Stimulated activated CD4-positive, alpha-beta T cell treated with anti-CD3 and anti-CD28 coated beads, Interleukin-1b, Interleukin-23, amount 100 ng/mL, for 1 hour (primary cell): ENCODE measurements at places on chromosomes 1 and 21.

GRCh38 chr1:168084396-168085231, 52.1 kb downstream of the GPR161 start:
- peak; percentile 32 for DNase-seq

- DNase-seq = no peak
These were observed 11.8 kb downstream of the SEC16B start for GRCh38 chr1:177958092-177958491.

- no peak for DNase-seq
These were observed 46.3 kb upstream of the AKT3 start for GRCh38 chr1:243896313-243896712.

DNA sequence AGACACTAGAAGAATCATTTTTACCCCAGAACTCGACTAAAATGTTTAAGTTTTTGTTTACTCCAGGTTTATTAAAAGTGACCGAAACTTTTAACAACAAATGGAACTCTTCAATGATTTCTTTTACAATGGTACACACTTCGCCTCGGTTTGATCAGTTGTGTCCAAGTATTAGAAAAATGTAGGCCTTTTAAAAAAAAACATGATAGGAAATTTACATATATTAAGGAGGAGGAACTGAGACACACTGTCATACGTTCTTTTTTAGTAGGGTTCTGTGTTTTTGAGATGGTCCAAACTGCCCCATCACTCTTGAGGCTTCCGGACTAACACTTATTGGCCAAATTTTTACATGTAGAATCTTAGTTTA, 1.3 kb downstream of the PRDM2 start:
- DNase-seq = no peak

GRCh38 chr1:27136998-27137542, 17.9 kb downstream of the SLC9A1 start:
- peak; percentile 42 for DNase-seq

DNA sequence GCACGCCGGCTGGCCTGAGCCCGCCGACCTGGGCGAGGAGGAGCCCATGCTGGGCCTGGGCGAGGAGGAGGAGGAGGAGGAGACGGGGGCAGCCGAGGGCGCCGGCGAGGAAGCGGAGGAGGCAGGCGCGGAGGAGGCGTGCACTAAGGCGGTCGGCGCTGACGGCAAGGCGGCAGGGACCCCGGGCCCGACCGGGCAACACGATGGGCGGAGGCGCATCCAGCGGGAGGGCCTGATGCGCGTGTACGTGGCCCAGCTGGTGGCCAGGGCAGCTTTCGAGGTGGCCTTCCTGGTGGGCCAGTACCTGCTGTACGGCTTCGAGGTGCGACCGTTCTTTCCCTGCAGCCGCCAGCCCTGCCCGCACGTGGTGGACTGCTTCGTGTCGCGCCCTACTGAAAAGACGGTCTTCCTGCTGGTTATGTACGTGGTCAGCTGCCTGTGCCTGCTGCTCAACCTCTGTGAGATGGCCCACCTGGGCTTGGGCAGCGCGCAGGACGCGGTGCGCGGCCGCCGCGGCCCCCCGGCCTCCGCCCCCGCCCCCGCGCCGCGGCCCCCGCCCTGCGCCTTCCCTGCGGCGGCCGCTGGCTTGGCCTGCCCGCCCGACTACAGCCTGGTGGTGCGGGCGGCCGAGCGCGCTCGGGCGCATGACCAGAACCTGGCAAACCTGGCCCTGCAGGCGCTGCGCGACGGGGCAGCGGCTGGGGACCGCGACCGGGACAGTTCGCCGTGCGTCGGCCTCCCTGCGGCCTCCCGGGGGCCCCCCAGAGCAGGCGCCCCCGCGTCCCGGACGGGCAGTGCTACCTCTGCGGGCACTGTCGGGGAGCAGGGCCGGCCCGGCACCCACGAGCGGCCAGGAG, 7.2 kb upstream of the IBA57 start:
- no peak for DNase-seq

GRCh38 chr1:5373281-5373680, 618.9 kb downstream of the NPHP4 start:
- DNase-seq = no peak

GRCh38 chr1:241362350-241362749, 5.3 kb upstream of the RGS7 start:
- DNase-seq = no peak

GRCh38 chr1:36638268-36638667, 155.6 kb upstream of the CSF3R start:
- DNase-seq = no peak

- no peak for DNase-seq
These were observed 2.0 kb upstream of the PCBP3 start for GRCh38 chr21:45641480-45642035.

DNA sequence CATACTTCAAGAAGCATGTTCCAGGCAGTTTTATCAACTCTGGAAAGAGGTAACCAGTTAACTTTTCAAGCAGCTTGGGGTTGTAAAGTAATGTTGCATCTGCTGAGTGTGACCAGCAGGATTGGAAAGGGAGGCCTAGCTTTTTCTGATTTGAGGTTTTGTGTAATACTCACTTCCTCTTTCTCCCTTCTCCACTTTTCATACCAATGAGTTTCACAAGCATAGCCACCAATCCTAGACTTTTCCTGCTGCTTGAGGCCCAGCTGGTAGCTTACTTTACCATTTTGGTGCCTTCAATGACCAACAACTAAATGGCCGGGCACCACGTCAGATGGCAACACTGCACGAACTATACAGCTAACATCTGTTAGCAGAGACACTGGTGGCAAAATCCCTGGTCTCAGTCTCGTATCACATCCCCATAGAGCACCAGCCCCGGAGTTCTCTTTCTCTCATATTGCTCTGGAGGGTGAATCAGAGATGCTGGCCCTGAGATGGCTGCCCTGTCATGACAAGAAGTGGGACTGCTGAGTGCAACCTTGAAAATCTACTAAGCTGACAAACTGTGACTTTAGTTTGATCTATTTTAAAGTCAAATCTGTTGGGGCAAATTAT, 14.8 kb upstream of the GPR88 start:
- DNase-seq = no peak

- DNase-seq = no peak
These were observed 78.1 kb upstream of the DNAH14 start for GRCh38 chr1:224851210-224851847.

- no peak for DNase-seq
These were observed 127.4 kb upstream of the HMGB4 start for GRCh38 chr1:33736496-33736895.

- peak; percentile 12 for DNase-seq
These were observed 87.8 kb downstream of the PRKAB2 start for GRCh38 chr1:147084273-147085096.

DNA sequence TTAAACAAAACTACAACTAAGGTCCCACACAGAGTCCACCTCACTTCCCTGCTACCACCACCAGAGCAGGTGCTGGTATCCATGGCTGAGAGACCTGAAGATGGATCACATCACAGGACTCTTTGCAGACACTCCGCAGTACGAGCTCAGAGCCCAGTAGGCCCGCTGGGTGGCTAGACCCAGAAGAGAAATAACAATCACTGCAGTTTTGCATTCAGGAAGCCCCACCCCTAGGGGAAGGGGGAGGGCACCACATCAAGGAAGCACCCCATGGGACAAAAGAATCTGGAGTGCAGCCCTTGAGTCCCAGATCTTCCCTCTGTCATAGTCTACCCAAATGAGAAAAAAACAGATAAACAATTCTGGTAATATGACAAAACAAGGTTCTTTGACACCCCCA, 56.9 kb downstream of the ZNF648 start:
- DNase-seq = no peak

GRCh38 chr1:94094469-94095111, 26.4 kb downstream of the ABCA4 start:
- DNase-seq = no peak

DNA sequence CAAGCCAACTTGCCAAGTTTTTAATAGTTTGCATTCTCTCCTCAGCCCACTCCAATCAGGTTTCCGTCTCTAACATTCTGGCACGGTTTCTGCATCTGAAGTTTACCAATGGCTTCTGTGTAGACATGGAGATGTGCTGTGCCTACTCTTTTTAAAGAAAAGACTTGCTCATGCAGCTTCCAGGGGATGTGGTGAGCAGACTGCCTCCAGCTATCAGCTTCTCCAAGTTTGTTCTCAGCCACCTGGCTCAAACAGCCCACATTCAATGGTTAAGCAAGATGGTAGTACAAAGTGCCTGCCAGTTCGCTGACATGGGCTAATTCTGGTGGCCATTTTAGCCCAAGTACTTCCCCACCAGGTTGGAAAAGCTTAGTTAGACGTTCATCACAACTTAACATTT, 465.3 kb downstream of the NEGR1 start:
- DNase-seq = no peak

- no peak for DNase-seq
These were observed 45.8 kb downstream of the SLC25A24 start for GRCh38 chr1:108154314-108154713.

- no peak for DNase-seq
These were observed 6.3 kb downstream of the CELF3 start for GRCh38 chr1:151710187-151710840.

DNA sequence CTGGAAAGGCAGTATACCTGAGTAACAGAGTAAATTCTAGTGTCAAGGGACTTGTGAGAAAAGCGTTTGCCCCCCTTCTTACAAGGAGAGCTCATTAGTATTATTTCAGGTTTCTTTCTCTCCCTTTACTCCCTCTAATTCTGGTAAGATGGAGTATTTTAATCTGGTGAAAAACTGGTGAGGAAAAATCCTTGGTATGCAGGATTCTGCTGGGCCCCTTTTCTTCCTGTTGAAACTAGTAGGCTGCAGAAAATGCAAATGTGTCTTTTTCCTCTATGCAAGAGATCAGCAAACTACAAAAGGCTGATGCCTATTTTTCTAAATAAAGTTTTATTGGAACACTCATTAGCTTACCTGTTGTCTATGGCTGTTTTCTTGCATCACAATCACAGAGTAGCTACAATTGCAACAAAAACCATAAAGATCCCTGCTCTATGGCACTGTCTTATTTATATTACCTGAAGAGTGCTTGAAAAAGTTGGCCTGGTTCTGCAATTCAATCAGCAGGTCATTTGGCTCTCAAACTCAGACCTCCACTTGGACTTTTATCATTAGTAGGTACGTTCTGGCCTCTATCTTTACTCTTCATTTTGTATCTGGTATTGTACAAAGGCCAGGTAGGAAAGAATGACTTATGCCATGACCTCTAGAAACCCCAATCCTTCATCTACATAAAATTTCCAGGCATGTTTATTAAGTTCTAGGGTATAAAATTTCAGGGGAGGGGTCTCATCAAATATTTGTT, 109.6 kb downstream of the AKT3 start:
- DNase-seq = no peak

DNA sequence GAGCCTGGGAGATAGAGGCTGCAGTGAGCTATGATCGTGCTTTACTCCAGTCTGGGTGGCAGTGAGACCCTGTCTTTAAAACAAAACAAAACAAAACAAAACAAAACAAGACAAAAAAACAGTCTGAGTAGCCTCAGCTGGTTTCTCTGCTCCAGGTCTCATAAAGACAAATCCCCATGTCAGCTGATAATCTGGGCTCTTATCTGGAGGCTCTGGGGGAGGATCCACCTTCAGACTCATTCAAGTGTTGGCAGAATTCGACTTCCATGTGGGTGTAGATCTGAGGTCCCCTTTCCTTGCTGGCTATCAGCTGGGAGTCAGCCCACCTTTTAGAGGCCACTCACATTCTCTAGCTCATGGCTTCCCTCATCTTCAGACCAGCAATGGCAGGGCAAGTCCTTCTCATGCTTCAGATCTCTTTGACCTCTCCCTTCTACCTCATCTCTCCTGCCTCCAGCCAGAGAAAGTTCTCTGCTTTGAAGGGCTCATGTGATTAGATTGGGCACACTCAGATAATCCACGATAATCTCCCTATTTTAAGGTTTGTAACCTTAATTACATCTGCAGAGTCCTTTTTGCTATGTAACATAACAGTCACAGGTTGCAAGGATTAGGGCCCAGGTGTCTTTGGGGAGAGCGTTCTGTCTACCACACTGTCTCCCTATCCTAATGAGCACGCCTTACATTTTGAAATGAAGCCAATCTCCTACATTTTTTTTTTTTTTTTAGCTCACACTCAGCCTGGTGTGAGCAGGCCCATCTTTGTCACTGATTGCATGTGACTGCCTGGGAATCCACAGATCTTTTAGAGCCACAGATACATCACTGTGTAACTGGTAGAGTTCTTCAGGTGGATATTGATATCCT, 7.5 kb upstream of the PYCR2 start:
- DNase-seq = no peak

GRCh38 chr1:15786581-15786980, 20.9 kb downstream of the UQCRHL start:
- no peak for DNase-seq

GRCh38 chr1:150551051-150551783, 2.0 kb downstream of the ADAMTSL4 start:
- no peak for DNase-seq

GRCh38 chr1:15246960-15247614, at the start of gene FHAD1:
TSS of gene FHAD1 (plus strand) at chr1:15247223. CDS start at chr1:15251785, 4,562 bp downstream.
- no peak for DNase-seq

GRCh38 chr21:46100020-46100419, 2.1 kb downstream of the COL6A2 start:
- no peak for DNase-seq

- no peak for DNase-seq
These were observed 3.2 kb upstream of the OLFML2B start for GRCh38 chr1:162026881-162027280.

DNA sequence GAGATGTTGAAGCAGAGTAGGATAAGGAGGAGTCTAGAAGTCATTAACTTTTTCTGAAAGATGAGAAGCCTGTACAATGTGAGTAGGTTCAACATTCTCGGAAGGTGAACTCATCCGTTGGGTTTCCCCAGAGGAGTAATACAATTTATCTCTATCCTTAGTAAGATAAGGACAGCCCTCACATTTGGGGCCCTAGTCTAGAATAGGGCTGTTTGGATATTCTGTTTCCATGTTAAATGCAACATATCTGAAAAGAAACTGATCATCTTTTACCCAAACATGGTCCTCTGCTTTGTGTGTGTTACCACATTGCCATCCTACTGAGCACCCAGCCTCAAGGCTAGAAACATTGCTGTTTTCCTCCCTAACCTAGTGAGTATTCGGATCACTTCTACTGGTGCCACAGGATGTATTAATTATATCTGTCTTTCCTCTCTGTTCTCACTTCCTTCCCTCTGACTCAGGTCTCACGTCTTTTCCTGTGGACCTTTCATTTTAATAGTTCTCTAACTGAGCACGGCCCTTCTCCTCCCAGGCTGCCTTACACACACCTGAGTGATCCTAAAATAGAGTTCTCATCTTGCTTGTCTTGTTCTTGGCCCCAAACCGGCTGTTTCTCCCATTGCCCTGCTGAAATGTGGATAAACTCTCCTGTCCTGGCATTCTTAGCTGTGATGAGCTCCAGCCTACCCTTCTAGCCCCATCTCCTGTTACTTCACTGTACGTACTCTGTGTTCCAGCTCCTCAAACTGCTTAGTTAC, 91.7 kb downstream of the CDC14A start:
- DNase-seq = no peak

DNA sequence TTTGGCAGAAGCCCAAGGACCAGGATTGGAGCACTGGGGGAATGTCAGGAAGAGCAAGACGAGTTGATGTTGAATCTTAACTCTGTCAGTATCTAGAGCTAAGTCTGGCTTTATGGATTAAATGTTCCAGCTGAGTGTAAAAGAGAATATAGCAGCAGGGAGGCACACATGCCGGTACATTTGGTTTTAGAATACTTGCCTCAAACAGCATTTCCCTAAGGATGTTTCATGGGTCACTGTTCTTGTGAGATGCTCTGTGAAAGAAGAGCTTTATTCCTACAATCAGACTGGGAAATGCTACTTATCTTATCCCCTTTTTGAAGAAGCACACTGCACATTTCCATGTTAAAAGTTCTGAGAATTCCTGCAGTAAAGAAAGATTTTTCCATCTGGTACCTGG, 440.3 kb upstream of the B3GALT2 start:
- no peak for DNase-seq
